Choroid plexus epithelial cell (primary cell): ENCODE measurements at places on chromosomes 7 and 10.

DNA sequence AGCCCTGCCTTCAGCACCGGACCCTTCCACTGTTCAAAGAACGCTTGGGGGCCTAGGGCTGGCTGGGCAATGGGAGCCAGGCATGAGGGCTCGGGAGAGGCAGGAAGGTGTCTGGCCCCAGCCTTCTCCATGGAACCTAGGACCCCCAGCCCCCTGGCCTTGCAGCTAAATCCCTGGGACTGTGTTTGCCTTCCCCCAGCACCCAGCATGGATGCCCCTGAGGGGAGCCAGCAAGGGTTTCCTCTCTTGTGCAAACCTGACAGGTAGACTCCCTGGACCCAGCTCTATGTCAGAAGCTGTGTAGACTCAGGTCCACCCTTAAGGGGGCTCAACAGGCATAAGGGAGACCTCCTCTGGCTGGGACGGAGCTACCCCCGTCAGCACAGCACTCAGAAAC, 288.0 kb downstream of the GRID1 start:
- DNase-seq, result no peak

DNA sequence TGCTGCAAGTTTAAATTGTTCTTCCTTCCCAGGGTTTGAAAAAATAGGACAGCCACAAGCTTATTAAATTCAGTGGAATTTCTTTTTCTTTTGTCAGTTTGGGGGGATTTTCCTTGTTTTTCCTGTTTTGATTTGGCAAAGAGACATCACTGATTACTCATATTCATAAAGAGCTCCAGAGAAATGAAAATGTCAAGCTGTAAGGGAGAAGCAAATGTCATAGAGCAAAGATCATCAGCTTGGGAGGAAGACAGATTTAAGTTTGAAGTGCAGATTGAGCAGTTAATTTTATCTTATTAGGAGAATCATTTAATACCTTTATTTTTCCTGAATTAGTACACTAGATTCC, 255.8 kb upstream of the PHYHIPL start:
- no peak for DNase-seq

DNA sequence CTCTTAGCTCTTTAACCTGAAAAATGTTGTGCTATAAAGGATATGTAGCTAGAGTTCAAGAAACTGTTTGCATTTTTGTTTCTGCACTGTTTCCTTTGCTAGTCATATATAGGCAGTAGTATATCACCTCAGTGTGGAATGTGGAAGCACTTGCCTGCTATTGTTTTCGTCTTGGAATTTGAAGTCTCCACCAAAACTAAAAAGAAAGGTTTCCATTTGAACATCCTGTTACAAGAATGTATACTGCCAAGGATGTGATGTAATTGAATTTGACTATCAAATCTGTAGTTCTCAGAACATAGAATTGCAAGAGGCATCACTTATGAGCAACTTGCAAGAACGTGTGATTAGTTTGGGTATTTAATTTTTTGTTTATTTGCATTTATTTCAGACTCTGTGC, 51.1 kb upstream of the MEOX2 start:
- DNase-seq, result no peak

GRCh38 chr10:61855771-61856170, 45.7 kb upstream of the ARID5B start:
- peak; percentile 48 for DNase-seq

DNA sequence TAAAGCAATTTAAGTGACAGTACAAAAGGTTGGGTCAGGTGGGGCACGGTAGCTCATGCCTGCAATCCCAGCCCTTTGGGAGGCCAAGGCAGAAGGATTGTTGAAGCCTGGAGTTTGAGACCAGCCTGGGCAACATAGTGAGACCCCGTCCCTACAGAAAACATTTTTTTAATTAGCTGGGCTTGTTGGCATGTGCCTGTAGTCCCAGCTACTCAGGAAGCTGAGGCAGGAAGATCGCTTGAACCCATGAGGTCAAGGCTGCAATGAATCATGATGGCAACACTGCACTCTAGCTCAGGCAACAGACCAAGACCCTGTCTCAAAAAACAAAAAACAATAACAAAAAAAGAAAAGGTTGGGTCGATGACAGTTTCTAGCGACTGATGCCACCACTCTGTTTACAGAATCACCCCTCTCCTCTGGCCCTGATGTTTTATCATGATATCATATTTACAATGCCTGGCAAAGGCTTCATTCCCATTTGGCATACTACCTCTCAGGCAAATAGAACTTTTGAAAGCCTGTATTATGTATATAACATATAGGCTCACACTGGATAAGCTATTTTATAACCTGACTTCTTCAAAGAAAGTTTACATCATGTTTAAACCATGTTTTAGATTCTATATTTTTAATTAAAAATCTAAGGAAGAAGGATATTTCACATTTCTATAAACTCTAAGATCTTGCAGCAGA, 558 bp upstream of the ABCC2 start:
- no peak for DNase-seq

DNA sequence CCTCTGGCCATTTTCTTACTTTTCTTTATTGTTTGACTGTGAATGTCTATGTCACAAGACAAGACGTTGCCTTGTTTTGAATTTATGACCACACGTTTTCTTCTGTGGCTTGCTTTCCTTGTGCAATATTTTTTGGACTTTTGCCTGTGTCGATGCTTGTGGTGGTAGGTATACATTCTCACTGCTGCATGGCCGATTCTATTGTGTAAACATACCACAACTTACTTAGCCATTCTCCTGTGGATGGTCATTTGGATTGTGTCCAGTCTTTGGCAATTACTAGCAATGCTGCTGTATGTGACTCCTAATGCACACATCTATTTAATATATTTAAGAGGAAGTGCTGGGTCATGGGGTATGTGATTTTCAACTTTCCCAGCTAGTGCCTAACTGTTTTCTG, 18.0 kb upstream of the DLG5 start:
- DNase-seq, result peak; percentile 95

GRCh38 chr7:112854169-112854568, 64.0 kb upstream of the TMEM168 start:
- DNase-seq, result no peak
